RCC 7860 (cell line): ENCODE measurements at places on chromosomes 13 and 19.

GRCh38 chr13:108070925-108071324 lies 144.4 kb downstream of the LIG4 start:
- DNase-seq = no peak

GRCh38 chr13:113918981-113919701 lies 54.7 kb downstream of the C13orf46 start:
- no peak for DNase-seq

DNA sequence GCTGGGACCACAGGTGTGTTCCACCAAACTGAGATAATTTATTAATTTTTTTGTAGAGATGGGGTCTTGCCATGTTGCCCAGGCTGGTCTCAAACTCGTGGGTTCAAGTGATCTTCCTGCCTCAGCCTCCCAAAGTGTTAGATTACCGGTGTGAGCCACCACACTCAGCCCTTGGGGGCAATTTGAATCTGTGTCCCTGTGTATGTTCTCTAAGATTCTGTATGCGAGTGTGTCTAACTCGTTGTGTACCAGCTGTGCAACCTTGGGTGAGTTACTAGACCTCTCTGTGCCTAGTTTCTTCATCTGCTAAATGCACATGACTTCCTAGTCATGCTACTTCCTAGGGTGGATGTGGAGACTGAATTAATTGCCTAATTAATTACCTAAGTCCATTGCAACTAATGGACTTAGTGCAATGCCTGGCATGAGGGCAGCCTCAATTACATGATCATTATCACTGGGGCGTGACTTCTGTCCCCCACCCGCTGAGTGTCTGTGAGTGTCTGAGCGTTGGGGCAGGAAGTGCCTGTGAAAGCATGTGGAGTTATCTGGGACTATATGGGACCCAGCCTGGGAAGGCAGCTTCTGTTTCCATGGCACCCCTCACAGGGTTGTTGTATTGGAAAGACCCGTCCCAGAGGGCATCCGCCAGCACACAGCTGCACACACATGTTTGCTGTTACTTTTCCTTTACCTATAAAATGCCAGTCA lies 1.8 kb upstream of the NCCRP1 start:
- DNase-seq = peak; percentile 59

- DNase-seq = no peak
Measured at GRCh38 chr19:38399081-38399480, 3.8 kb upstream of the FAM98C start.

DNA sequence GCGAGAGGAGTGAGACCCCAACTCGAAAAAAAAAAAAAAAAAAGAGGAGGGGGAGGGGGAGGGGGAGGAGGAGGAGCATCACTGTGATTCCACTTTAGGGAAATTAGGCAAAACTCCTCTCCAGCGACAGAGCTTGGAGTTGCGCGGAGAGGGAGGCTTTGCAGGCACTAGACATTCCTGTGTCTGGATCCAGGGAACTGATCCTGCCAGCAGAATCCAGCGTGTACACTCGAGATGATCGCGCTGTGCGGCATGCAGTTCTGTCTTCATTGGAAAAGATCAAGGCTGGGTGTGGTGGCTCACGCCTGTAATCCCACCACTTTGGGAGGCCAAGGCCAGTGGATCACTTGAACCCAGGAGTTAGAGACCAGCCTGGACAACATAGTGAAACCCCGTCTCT lies 29.6 kb upstream of the KLF2 start:
- DNase-seq = no peak

GRCh38 chr13:53775807-53776206 lies 747.2 kb downstream of the OLFM4 start:
- no peak for DNase-seq

GRCh38 chr13:113654175-113654560 lies 3.8 kb downstream of the ATP4B start:
- no peak for DNase-seq

- DNase-seq = no peak
Measured at GRCh38 chr13:75329723-75330122, 152.2 kb downstream of the TBC1D4 start.

GRCh38 chr13:108463340-108463739 lies 166.1 kb upstream of the MYO16 start:
- peak; percentile 76 for DNase-seq

GRCh38 chr19:33826521-33826920 lies 29.9 kb downstream of the KCTD15 start:
- DNase-seq = no peak

GRCh38 chr19:8109890-8110662 lies 39.3 kb downstream of the FBN3 start:
- no peak for DNase-seq

GRCh38 chr13:49443357-49443703 lies 534 bp downstream of the CAB39L start:
- peak; percentile 16 for DNase-seq

GRCh38 chr13:94168783-94169453 lies 310.6 kb downstream of the DCT start:
- DNase-seq = no peak

GRCh38 chr19:50839712-50840655 lies 6.6 kb upstream of the KLK15 start:
- DNase-seq = no peak

DNA sequence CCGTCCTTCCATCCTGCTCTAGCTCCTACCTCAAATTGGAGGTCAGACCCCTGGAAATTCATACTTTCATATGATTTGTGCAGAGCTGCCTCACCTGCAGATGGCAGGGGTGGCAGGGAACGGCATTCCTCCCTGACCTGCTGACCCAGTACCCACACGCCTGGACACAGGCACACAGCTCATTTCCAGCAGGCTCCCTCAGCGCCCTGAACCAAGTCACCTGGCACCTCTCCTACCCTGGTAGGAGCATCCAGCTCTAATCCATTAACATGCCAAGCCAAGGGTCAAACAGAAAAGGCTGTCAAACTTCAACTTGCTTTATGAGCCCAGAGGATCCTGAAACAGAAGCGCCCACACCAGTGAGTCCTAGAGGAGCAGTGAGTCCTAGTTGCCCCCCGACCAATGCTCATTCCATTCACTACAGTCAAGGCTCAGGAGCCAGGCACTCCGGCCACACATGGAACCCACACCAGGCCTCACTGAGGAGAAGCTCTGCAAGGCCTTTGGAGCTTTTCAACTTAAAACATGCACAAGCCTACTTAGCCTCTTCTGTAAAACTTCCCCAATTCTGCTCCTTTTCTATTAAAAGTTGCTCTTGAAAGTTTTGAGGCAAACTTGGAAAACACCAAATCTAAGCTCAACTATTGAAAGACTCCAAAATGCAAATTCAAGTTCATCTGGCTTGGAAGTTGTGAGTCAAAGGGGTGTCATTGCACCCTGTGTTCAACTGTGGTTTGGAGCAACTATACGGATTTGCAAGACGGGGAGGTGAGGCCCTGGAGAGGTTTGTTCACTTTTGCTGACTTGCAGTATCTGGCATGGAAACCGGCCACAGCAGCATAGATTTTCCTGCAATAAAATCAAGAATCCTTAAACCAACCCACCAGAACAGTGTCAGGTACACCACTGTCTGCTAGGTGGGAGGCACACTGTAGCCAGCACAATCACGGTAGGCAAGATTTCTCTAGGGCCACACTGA lies 96.7 kb downstream of the CRYL1 start:
- no peak for DNase-seq

- DNase-seq = no peak
Measured at GRCh38 chr13:49086722-49087121, 111.0 kb downstream of the FNDC3A start.

GRCh38 chr19:54151362-54152035 lies 8.0 kb downstream of the LENG1 start:
- DNase-seq = no peak

- DNase-seq = no peak
Measured at GRCh38 chr19:12937093-12937926, 1.1 kb upstream of the CALR start.

GRCh38 chr13:25177012-25177411 lies 4.9 kb upstream of the AMER2 start:
- DNase-seq = no peak

- DNase-seq = no peak
Measured at GRCh38 chr19:1945899-1946298, 4.9 kb downstream of the CSNK1G2 start.
